ENCODE measurements at places on chromosomes 3 and 15.

DNA sequence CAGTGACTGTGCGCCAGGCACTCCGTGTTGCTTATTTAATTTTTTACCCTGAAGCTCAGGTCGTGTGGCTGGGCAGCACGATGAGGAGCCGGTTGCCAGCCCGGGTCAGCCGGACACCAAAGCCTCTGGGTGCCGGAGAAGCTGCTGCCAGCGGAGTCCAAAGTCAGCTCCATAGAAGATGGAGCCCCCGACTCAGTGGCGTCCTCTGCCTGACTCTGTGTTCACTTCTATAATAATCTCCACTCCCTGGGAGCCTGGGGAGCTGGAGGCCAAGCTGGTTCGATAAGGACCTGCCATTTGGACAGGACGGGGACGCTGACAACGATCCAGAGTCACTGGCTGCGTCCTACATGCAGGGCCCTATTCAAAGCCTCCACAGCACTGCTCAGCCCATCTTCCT, 78.6 kb downstream of the VGLL4 start:
- no peak for DNase-seq

DNA sequence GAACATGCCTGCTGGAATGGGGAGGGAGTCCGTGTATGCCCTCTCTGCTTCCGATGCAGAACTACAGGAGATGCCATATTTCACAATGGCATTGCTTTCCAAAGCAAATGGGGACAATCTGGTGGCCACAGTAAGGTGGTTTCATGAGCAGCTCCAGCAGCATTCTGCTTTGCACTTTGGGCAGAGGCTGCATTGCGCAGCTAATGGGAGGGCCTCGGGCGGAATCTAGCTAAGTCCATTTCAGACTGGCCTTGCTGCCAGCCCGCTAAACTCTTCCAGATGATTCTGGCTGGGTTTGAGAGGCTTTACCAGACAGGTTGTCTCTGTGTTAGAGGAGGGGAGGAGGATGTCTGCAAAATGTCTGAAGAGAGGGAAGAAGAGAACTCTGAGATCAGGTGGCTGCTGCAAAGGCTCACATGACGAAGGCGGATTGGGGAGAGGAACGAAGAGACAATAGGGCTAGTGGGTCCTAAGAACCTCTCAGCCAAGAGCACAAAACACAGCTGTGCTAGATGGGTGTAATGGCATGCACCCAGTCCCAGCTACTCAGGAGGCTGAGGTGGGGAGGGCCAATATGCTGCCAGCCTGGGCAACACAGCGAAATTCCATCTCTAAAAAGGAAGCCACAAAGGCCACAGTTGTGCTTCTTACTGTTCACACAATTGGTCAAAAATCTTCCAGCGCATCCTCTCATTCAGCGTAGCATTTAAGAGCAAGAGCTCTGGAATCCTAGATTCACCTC, 63.7 kb downstream of the BDH1 start:
- DNase-seq = no peak

DNA sequence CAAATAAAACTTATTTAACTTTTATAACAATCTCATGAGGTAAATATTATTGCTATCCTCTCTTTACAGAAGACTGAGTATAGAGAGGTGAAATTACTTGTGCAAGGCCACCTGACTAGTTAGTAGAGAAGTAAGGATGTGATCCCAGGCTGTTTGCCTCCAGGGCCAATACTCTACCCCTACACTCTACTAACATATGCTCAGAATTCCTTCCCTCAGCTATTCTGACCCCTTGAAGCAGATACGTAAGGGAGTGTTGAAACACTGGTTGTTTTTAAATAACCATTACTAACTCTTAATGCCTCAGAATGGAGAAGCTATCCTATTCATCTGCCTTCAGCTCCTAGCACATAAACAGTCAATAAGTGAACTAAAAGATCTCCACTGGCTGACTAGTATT, 24.1 kb downstream of the CSTA start:
- no peak for DNase-seq

DNA sequence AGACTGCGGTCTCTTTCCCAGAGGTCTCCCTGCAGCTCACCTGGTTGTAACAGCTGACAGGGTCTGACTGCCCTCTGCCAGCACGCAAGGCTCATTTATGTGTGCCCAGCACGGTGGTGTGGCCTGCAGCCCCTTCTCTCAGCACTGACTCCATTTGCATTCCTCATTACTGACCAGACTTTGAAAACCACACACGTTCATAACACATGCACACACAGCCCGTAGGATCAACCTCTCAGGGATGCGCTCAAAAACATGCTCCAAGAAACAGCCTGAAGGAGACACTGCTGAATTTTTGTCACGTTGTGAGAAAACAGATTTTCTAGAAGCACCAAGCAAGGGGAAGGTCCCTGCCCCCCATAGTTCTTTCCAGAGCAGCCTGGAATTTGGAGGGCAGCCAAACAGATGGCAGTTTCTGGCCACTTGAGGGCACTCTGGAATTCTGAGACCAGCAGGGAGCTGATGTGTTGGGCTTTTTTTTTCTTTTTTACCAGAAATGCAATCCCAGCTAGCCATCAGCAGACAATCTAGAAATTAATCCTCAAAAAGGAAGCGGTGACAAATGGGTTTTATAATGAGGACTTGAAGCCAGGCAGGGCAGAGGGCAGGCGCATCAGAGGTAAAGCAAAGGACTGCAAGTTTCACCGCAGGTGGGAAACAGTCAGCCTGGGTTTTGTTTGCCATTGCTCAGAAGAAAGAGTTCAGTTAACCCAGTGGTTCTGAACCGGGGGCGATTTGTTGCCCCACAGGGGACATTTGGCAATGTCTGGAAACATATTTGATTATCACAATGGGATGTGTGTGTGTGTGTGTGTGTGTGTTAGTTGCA, 170.5 kb upstream of the PROK2 start:
- peak; percentile 77 for DNase-seq

- no peak for DNase-seq
Measured at GRCh38 chr3:184765047-184765729, 46.8 kb upstream of the VPS8 start.

DNA sequence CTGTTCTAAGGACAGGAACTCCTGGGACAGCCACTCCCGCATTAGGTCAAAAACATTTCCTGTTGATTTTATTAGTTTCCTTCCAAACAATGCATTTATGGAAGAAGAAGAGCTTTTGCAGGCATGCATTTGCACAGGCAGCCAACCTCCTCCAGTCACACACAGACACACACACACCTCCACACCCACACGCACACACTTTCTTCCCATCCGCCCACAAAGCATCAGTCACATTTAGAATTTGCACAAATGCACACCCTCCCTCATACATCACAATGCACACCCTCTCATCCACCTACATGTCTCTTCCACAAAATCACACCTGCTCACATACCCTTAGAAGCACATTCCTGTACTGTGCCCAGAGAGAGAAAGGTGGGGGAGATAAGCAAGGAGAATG, 4.1 kb upstream of the TYRO3 start:
- no peak for DNase-seq

- no peak for DNase-seq
Measured at GRCh38 chr3:53555068-53555588, 60.7 kb downstream of the CACNA1D start.

All from COLO829 (cell line).